ENCODE measurements at places on chromosomes 5 and 9.
A peak's percentile ranks its signal among the peaks of the same experiment; 100 is the strongest.

GRCh38 chr5:91378752-91379211 is 4.3 kb downstream of the ARRDC3 start:
- no peak for ATAC-seq
- peak overlapping the region; percentile 89 for H3K4me3 ChIP-seq
- no peaks in the 10 kb centered on the region for H3K27me3 ChIP-seq
- H3K4me1 ChIP-seq, result peaks cover 6% of the 10 kb centered on the region
- peaks cover 15% of the 10 kb centered on the region for H3K36me3 ChIP-seq

DNA sequence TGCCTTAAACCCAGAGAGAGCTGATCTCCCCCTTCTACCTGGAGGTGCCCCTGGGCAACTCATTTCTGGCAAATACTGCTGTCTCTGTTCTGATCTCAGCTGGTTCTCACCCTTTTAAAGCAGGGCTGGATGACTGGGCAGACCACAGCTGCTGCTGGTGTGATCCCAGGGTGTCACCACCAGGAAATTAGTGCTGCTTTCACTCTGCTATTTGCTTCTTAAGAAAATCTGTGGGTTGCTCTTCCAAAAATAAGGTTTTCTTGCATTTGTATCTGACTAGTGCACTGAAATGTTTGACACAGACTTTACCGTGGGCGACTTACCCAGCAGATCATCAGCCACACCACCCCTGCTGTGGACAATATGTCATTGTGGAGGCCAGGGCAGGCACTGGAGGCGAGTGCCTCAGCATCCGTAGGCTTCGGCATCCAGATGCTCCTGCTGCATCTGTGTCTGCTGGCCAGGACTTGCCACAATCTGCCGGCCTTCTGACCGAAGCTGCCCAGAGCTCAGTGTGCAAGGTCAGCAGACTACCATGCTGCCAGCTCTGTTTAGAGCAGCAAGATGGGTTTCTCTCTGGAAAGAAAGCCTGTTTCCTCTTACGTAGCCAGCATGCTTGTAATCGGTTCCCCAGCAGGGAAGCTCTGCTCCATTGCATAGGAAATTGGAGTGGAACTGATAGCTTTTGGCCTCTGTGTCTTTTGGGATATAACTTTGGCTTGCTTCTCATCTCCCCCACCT is 13.6 kb downstream of the ARHGAP26 start:
- peak; percentile 78 for ATAC-seq
- peaks cover 21% of the 10 kb centered on the region for H3K4me1 ChIP-seq
- no peaks in the 10 kb centered on the region for H3K36me3 ChIP-seq

- H3K27ac ChIP-seq, result no peak overlapping the region
- H3K4me1 ChIP-seq, result no peaks in the 10 kb centered on the region
- no peaks in the 10 kb centered on the region for H3K27me3 ChIP-seq
- no peaks in the 10 kb centered on the region for H3K36me3 ChIP-seq
- no peak for ATAC-seq
Measured at GRCh38 chr9:73640971-73641370, 489.3 kb downstream of the ANXA1 start.

DNA sequence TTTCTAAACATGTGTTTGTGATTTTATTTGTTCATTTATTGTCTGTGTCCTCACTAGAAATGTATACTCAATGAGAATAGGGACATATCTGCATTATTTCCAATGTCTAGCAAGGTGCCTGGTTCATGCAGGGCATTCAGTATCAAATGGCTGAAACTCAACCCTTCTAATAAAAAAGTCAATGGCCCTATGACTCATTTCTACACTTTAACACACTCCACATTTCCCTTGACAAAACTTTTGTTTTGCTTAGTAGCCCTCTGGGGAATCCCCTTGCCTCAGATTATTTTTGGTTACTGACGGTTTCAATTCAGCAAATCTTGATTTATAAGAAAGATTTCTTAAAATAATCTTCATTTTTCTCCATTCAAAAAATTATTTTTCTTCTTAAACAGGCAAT is 206.0 kb upstream of the DMRTA1 start:
- H3K27me3 ChIP-seq, result no peaks in the 10 kb centered on the region
- H3K4me3 ChIP-seq, result peak overlapping the region; percentile 64
- H3K36me3 ChIP-seq, result no peaks in the 10 kb centered on the region
- H3K27ac ChIP-seq, result peak overlapping the region; percentile 60
- ATAC-seq, result peak; percentile 83
- peaks cover 58% of the 10 kb centered on the region for H3K4me1 ChIP-seq

GRCh38 chr9:123353984-123354591 is 1.9 kb upstream of the CRB2 start:
- H3K4me3 ChIP-seq, result no peak overlapping the region
- H3K36me3 ChIP-seq, result peaks cover 45% of the 10 kb centered on the region
- H3K4me1 ChIP-seq, result peaks cover 30% of the 10 kb centered on the region
- H3K27ac ChIP-seq, result no peak overlapping the region
- H3K27me3 ChIP-seq, result peaks cover 19% of the 10 kb centered on the region

DNA sequence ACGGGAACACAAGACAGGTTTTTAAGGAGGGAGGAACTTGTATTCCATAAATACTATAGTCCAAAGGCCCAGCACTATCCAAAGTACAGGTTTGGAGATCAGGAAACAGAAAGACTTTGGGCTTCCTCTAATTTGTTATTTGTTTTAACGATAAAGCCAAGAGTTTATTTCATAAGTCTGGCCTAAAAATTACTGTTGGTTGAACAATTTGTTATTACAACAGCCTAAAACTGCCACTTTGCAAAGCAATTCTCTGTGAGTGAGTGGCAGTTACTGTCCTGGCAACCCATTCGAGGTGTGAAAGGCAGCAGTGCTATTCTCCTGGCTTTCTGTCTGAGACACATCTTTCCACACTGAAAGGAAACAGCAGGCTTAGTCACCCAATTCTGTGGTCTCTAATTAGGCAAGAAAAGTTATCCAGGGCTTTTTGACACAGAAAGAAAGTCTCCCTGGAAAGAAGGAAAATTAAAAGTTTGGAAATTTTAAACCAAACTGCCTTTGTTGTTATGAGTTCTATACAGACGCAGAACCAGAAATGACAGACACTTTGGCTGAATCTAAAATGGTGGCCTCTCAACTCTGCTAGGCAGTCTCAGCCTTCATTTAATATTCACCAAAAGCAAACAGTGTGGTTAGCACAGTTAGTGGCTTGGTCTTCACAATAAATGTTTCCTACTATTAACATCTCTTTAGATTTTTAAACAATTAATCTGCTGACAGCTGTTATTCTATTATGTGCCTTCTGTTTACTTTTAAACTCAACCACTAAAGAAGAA is 33.9 kb downstream of the PSMB7 start:
- no peak overlapping the region for H3K4me3 ChIP-seq
- peaks cover 26% of the 10 kb centered on the region for H3K36me3 ChIP-seq
- H3K27ac ChIP-seq, result no peak overlapping the region
- peaks cover 9% of the 10 kb centered on the region for H3K4me1 ChIP-seq
- ATAC-seq, result no peak

GRCh38 chr5:17402289-17403121 is 95.5 kb upstream of the TAF11L2 start:
- H3K27me3 ChIP-seq, result no peaks in the 10 kb centered on the region
- ATAC-seq, result no peak
- no peak overlapping the region for H3K4me3 ChIP-seq
- H3K36me3 ChIP-seq, result no peaks in the 10 kb centered on the region
- peaks cover 25% of the 10 kb centered on the region for H3K4me1 ChIP-seq

GRCh38 chr9:119758241-119758640 is 389.0 kb upstream of the BRINP1 start:
- H3K27me3 ChIP-seq, result peaks cover 24% of the 10 kb centered on the region
- peaks cover 10% of the 10 kb centered on the region for H3K4me1 ChIP-seq
- ATAC-seq, result no peak
- H3K4me3 ChIP-seq, result no peak overlapping the region

DNA sequence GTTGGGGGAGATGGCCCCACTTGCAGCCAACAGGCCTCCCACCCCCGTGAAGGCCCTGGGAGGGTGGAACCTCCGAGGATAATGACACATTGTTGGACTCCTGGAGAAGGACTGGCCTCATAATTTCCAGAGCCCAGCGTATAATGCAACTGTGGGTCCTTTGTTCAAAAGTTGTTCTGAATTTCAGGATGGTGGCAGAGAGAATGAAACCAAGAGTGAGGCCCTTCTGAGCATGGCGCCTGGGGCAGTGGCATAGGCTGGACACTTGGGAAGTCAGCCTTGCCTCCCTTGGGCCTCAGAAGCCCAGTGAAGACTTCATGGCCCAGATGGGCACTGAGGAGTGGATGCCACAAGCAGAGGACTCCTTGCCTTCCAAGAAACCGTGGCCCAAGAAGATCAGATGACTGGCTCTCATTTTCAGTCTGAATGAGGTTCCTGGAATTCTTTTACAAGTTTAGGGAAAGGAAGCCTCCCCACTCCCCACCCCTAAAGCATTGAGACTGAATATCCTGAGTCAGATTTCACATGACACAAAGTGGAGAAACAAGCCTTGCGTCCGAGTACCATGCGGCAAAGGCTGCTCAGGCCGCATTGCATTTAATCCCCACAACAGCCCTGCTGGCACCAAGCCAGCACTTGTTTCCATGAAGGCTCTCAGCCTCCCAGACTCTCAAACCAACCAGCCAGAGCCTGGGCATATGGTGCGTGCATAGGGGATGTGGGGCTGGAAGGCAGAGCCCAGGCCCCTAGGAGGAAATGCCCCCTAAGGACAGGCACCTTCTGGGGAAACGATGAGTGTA is 96.7 kb upstream of the SMIM23 start:
- no peaks in the 10 kb centered on the region for H3K27me3 ChIP-seq
- H3K27ac ChIP-seq, result no peak overlapping the region
